ENCODE measurements at places on chromosomes 3 and 15.

- DNase-seq, result no peak
These were observed 101.3 kb upstream of the HES1 start for GRCh38 chr3:194034346-194035336.

DNA sequence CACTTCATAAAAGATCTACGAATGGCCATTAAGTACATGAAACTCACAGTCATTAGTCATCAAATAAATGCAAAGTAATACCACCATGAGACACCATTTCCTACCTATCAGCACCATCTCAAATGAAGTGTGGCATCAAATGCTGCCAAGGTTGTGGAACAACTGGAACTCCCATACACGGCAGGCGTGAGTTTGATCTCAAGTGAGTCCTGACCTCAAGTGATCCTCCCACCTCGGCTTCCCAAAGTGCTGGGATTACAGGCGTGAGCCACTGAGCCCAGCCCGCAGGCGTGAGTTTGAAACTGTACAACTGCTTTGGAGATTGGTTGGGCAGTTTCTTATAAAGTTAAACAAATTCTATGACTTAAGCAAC lies 28.8 kb upstream of the HDAC11 start:
- no peak for DNase-seq

DNA sequence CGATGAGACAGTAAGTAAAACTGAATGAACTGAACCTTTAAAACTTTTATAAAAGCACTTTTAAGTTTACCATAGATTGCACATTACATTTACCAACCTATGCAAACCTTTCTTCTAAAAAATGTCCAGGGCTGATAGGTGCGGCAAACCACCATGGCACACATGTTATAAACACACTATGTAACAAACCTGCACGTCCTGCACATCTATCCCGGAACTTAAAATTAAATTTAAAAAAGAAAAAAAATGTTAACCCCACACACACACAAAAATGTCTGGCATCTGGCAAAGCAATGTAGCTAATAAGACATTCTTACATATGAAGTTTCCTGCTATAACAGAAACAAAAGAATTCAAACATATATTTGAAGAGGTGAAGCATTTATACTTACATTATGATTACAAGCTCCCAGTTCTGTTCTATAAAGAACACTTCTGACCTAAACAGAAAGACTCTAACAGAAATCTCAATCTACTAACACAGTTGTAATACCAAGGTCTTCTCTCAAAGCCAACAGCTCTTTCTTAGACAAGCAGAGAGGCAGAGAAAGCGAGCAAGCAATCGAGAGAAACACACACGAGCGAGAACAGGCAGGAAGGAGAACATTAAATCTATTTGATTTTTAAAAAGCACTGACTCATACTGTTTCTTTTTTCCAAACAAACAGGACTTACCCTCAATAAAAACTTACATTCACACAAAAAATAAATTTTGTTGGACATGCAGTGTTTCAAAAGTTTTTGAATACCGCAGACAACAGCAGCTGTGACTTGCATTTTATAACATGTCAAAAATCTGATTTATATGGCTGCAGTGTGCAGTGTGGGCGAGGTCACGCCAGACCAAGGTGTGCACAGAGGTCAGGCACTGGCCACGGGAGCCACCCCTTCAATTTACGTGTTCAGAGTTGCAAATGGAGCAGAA lies at the start of gene NRG4:
TSS of gene NRG4 (minus strand) at position 798 of the 925 bp plus-strand sequence. CDS start 1,194 bp downstream, outside the sequence.
- DNase-seq, result no peak

DNA sequence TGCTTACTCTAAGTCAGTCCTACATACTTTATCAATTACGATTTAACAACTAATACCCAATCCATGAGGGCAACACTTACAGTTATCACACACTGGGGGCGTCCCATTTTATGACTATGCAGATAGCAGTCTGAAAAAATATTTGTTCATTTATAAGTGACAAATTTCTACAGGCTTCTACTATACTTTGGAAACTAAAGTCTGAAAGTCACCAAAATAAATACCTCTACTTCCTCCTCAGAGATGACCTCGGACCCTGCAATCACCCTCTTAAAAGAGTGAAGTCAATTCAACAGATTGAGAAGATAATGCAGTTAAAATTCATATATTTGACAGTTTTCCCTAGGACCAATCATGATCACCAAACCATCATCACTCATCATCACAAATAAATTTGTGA lies 76.6 kb downstream of the GSK3B start:
- no peak for DNase-seq

GRCh38 chr3:170558427-170558826 lies 27.4 kb downstream of the SLC7A14 start:
- no peak for DNase-seq

- peak; percentile 61 for DNase-seq
These were observed 170.6 kb upstream of the TSC22D2 start for GRCh38 chr3:150237490-150237889.

- no peak for DNase-seq
These were observed 985.2 kb upstream of the SEMA6D start for GRCh38 chr15:46732060-46732459.

- DNase-seq, result no peak
These were observed 149.9 kb upstream of the PDZRN3 start for GRCh38 chr3:73774645-73775044.

GRCh38 chr15:87623832-87624231 lies 632.7 kb downstream of the NTRK3 start:
- DNase-seq, result no peak

DNA sequence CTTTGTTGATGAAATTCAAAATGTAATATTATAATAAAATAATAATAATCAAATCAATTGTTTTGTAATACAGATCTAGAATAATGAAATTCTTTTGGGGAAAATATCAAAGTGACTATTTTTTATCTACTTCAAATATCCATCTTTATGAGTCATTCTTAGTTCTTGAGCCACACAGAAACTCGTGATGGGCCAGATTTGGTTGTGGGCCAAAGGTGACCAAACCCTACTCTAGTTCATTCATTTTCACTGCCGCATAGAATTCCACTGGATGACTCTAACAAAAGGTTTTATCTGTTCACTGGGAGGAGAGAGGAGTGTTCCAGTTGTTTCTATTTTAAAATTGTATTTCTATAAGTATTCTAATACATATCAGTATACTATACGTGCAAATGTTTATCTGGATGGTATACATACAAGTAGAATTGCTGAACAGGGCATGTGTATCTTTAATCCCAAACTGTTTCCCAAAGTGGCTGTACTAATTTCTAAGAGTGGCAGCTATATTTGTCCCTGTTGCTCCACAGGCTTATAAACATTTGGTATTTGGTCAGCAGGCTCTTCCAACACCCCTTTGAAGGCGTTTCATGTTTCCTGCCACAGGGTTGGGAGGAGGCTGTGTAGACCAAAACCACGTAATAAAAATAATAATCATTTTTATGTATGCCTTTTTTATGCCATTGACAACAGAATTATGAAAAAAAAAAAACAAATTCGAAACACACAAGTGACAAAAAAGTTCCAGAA lies 7.3 kb upstream of the RTP3 start:
- no peak for DNase-seq

GRCh38 chr3:14261229-14261628 lies 82.6 kb downstream of the LSM3 start:
- peak; percentile 67 for DNase-seq

DNA sequence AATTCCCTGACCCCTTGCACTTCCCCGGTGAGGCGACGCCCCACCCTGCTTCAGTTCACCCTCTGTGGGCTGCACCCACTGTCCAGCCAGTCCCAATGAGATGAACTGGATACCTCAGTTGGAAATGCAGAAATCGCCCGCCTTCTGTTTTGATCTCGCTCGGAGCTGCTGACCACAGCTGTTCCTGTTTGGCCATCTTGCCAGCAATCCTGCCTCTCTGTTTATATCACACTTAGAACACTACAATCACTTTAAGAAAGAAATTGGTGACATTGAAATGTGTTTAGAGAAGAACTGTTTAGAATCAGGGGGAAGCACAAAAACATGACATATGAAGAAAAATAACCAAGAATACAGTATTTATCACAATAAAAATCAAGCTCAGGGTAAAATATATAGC lies 127.5 kb upstream of the SUCLG2 start:
- no peak for DNase-seq

DNA sequence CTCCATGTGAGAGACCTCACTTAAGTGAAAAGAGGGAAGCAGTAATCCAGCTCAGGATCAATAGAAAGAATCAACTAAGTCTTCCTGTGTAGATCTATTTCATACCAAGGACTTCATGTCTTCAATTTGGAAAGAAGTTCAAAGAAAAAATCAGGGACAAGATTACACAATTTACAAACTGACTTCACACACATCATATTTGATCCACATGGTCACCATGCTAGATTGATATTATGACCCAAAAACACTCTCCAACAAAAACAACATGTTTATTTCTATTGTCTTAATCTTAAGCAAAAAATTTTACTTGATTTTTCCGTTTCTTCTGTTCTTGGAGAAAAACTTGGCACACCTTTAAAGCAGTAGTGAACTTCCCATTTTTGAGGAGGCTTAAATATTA lies 76.3 kb downstream of the THBS1 start:
- DNase-seq, result no peak

DNA sequence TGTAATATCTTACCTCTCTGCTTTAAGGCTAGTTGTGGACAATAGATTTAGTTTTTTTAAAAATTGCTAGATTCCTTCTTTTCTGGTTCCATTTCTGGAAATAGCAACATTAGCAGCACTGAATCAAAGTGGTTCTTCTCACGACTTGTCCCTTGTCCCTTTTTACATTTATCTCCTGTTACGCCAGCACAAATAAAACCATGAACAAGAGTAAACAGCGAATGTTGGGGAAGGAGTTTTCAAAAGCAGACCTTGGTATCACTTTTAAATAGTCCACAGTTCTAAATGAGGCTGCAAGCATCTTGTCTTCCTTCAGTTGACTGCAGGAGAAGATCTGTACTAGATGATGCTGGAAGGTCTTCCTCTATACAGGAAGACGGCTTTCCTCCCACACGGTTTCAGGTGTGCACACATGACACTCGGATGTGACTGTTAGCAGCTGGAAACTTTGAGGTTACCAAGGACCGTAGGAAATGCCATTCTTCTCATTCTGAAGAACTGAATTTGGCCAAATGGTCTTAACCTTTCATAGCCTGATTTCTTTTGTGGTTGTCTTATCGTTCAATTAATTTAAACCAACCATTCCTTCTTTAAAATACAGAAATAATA lies 251.0 kb upstream of the ICE2 start:
- no peak for DNase-seq

DNA sequence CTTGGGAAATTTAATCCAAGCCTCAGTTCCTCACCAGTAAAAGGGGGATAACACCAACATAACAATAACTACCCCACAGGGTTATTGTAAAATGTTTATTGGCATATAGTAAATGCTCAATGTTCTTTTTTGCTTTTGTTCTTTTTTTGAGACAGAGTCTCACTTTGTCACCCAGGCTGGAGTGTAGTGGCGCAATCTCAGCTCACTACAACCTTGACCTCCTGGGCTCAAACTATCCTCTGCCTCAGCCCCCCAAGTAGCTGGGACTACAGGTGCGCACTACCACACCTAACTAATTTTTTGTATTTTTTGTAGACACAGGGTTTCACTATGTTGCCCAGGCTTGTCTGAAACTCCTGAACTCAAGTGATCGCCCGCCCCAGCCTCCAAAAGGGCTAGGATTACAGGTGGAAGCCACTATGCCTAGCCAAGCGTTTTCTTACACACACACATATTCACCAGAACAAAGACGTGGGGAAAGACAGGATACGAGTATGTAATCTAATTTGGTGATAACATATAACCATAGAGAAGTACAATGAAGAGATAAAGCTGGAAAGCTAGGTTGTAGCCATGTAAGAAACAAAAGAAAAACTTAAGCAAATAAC lies 11.7 kb downstream of the STAG1 start:
- no peak for DNase-seq

DNA sequence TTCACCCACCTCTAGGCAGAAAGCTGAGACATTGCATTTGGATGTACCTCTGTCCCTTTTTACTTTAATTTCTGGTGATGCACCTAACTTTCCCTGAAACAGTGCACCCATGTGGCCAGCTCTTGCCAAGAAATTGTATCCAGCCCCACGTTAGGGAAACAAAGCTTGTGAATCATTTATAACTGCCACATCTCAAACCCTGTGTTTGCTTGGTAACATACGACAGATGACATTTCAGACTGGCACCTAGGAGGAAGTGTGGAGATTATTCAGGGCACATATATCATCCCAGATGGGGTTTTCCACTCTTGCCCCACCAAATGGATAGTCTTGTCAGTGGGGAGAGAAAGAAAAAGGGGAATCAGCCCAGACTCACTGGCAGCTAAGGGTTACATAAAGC lies 2.1 kb downstream of the CYB561D2 start:
- peak; percentile 8 for DNase-seq

GRCh38 chr15:56734013-56734635 lies 815 bp upstream of the ZNF280D start:
- no peak for DNase-seq

DNA sequence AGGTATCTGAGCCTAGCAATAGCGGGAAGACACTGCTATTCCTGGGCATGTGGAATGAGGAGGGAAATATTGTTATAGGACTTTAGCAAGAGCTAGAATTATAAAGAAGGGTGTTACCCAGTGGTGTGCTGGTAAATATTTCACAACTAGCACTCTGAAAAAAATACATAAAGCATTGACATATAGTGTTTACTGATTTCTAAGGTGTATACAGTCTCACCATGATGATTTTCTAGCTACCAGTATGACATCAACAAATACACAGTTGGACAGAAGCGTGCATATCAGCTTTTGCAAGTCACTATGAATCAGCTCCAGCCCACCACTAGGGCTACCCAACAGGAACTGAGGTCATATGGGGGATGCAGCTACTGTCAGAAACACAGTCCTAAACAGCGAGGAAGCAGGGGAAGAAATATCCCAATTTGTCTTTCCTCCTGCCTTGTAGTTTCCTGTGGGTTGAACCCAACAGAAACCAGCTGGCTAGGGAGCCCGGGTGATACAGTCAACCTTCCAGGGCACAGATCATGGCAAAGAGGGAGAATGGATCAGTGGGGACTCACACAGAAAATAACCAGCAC lies 39.6 kb downstream of the HGD start:
- no peak for DNase-seq

GRCh38 chr3:37945807-37946530 lies 44.6 kb upstream of the VILL start:
- DNase-seq, result peak; percentile 80

DNA sequence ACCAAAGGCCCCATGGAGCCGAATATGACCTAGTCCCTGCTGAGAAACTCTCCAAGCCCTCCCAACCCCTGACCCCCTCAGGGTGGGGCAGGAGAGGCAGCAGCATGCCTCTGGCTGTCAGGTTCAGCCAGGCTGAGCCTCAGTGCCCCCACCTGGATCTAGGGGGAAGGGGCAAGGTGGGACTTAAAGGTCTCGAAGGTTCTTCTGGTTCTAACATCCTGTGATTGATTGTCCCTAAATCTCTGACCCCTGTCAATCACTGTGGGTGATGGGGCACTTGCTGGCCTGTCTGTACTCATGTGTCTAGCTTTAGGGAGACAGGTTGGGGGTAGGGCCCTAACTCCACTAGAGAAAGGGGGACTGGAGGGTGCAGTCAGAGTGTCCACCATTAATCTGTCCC lies 13.8 kb downstream of the NBEAL2 start:
- DNase-seq, result no peak

- DNase-seq, result no peak
These were observed 216.7 kb downstream of the IL20RB start for GRCh38 chr3:137174514-137174913.

- DNase-seq, result no peak
These were observed 128.3 kb downstream of the ATP10A start for GRCh38 chr15:25734680-25735355.

GRCh38 chr3:138890555-138891187 lies 55.9 kb upstream of the PIK3CB start:
- DNase-seq, result no peak

All from SW 1271 (cell line).